ENCODE measurements at places on chromosomes 16 and 17.
A peak's percentile ranks its signal among the peaks of the same experiment; 100 is the strongest.

DNA sequence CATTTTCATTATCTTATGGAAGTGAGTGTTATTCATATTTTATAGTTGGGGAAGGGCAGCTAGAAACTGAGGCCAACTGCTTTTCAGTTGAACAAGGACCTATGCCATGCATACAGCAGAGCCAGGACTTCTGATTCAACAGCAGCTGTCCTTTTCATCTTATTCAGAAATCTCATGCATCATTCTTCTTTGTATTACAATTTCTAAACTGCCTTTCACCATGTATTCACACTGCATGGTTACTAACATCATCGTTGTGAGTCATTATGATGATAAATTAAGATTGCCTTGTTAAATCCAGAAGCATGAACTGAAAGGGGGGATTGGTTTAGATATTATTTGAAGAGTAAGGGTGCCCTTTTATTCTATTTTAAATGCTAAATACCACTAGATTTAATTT lies 1470.1 kb upstream of the GOT2 start:
- DNase-seq, result no peak

- DNase-seq, result no peak
These were observed 13.7 kb downstream of the GPR179 start for GRCh38 chr17:38329808-38330730.

DNA sequence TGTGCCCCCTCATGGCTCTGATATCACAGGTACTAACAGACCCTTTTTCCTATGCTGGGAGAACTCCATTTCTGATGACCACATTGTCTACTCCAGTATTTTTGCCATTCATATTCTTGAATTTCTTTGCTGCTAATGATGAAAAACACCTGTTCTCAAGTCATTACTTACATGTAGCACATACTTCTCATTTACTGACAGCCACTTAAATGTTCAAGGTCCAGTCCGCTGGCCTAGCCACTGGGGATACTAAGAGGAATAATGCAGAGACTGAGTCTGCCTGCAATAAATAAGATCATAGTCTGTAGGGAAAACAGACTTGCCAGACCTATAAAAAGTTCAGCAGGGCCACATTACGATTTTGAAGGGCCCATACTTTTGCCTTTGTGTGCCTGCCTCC lies 27.5 kb downstream of the TEX14 start:
- no peak for DNase-seq

GRCh38 chr16:57569306-57569946 lies 27.0 kb downstream of the ADGRG5 start:
- DNase-seq, result no peak

DNA sequence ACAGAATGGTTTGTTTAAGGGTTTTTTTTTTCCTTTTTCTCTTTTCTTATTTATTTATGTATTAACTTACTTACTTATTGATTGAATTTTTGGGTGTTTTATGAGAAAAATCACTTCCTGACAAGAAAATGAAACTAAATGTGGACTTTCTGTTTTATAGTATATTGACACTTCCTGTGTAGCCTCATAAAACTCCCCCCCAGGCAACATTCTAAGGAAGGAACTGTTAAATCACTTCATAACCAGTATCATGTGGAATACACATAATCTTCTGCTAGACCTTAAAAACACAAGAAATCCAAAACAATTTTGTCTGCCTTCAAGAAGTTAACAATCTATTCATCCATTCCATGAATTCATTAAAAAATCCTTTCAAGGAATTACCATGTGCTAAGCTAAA lies 164.1 kb upstream of the TOM1L1 start:
- no peak for DNase-seq

- DNase-seq, result no peak
These were observed 118.2 kb downstream of the MGAT5B start for GRCh38 chr17:76986365-76986764.

GRCh38 chr17:39357986-39358385 lies 43.4 kb downstream of the FBXL20 start:
- no peak for DNase-seq

- DNase-seq, result no peak
These were observed 5.6 kb downstream of the PLEKHG4 start for GRCh38 chr16:67284699-67285646.

- no peak for DNase-seq
These were observed 38.9 kb downstream of the KCNJ2 start for GRCh38 chr17:70208080-70208794.

DNA sequence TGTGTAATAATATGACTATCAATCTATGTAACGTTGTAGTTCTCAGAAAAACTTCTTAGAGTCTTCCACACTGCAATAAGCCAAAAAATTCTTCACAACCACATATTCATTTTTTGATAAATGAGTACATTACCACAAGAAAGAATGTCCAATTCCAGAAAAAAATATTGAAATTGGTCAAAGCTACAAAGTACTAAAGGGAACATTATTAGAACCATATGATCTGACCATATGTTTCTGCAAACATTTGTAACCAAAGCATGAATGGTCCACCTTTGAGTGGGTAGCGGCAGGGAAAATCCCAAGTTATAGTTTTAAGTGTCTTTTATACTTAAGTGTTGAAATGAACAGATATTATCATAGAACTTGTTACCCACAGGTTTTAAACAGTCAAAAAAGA lies 71.7 kb upstream of the NACA2 start:
- peak; percentile 65 for DNase-seq

- DNase-seq, result no peak
These were observed 12.7 kb downstream of the MMP2 start for GRCh38 chr16:55491691-55492090.

DNA sequence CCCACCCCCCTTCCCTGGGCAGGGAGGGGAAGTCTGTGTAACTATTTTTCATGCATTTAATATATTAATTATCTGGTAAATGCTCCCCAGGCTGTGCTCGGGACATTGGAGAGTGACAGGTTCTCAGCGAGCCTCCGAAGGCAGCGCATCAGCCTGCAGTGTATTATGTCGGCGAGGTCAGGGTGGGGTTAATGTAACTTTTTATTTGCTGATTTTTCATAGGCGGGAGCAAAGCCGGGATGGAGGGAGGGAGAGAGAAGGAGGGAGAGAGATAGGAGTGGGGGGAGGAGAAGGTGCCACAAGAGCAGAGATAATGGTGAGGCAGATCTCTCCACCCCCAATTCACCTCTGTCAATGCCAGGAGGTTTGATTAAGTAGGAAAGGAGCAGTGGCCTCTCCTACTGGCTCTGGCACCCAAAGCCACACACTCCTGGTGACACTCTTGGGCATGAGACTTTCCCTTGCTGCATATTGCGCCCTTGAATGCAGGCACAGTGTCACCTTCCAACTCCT lies 104.0 kb downstream of the MRM1 start:
- DNase-seq, result no peak

DNA sequence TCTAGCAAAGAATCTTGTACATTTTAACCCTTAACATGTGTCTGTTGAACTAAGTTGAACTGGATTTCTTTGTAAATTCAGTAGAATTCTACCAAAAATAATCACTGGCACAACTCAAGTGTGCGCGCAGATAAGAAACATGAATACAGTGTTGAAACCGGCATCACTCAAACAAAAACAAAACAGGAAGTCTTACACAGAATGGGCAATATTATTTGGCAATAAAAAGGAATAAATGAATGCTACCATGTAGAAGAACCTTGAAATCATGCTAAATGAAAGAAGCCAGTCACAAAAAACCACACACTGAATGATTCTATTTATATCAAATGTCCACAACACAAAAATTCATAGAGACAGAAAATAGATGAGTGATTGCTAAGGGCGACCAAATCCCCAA lies 102.9 kb upstream of the ZFHX3 start:
- no peak for DNase-seq

DNA sequence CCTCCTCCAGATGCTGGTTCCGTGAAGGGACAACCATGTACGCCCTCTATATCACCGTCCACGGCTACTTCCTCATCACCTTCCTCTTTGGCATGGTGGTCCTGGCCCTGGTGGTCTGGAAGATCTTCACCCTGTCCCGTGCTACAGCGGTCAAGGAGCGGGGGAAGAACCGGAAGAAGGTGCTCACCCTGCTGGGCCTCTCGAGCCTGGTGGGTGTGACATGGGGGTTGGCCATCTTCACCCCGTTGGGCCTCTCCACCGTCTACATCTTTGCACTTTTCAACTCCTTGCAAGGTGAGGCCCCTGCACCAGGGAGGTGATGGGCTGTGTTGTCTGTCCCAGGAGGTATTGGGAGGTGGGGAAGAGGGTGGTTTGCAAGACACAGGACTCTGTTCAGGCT lies 9.0 kb upstream of the DRC7 start:
- no peak for DNase-seq

DNA sequence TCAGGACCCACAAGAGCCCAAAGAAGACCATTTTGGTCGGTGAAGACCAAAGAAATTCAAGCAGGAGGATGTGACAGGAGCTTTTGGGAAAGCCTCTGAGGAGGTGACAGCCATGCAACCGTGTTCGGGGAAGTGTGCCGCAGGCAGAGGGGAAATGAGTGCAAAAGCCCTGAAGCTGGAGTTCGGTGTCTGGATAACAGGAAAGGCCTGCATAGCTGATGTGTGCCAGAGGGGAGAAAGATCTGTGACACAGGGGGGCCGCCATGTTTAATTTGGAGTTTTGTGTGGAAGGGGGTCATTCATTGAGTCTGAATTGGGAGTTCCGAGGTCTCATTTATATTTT lies 870 bp upstream of the ZC3H7A start:
- no peak for DNase-seq

GRCh38 chr16:47037396-47037745 lies 63.9 kb upstream of the DNAJA2 start:
- DNase-seq, result no peak

All from fibroblast of skin of left biceps (primary cell).